Esophagus mucosa (tissue), 1 donor: ENCODE measurements at places on chromosomes 7 and 10.
A peak's percentile ranks its signal among the peaks of the same experiment; 100 is the strongest.

DNA sequence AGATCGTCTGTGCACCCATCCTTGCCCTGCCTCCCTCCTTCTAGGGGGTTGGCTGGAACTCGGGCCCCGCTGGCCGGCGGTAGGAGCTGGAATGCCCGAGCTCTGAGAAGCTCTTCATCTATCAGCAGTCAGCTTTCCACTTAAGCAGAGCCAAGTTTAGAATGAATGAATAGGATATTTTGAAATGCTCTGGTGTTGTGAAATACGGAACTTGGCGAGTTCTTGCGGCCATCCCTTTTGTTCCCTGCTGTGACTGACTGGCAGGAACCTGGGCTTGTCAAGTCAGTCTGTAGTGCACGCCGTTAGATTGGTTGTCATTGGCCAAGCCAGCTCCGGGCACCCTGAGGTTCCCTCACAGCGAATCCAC lies 33.3 kb downstream of the FOXK1 start:
- ATAC-seq = peak; percentile 91

- ATAC-seq = no peak
Measured at GRCh38 chr10:69101451-69102095, 13.7 kb downstream of the SRGN start.

DNA sequence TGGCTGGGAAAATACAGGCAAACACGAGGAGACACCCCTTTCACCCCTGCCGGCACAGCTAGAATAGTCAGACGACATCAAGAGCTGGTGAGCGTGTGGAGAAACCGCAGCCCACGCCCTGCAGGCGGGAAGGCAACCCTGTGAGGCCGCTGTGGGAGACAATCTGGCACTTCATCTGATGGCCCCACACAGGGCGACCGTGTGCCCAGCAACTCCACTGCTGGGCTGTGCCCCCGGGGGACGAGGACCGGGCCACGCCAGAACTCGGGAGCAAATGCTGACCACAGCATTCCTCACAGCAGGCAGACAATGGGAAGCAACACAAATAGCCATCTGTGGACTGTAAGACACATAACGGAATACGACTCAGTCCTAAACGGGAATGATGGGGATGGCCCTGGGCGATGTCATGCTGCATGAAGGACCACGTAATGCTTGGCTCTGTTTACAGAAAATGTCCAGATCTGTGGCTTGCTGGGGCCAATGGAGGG lies 58.9 kb downstream of the CFAP46 start:
- ATAC-seq = no peak

GRCh38 chr7:33334349-33334748 lies 205.0 kb downstream of the BBS9 start:
- no peak for ATAC-seq
